ENCODE measurements at places on chromosomes 3 and 15.
A peak's percentile ranks its signal among the peaks of the same experiment; 100 is the strongest.

DNA sequence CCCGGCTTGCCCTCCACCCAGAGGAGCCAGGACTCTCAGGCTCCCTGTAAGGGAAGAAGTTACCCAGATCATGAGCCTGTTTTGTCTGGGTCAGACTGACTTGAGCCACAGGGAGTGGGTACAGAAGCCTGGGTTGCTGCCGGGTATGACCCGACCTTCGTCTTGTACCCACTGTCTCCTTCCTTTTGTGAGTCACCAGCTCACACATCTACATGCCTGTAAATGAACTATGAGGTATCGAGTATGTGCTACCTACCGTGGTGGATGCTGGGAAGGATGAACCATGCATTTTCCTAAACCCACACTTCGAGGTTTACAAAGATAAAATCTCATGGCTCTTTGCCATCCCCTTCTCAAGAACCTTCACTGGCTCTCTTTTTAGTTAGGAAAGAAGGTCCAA is 56.9 kb downstream of the CACNA1D start:
- no peak for DNase-seq

GRCh38 chr15:97995881-97996603 is 35.5 kb downstream of the ARRDC4 start:
- DNase-seq = no peak

- DNase-seq = no peak
Measured at GRCh38 chr3:41418961-41419691, 219.8 kb downstream of the CTNNB1 start.

GRCh38 chr15:60937278-60937677 is 291.8 kb downstream of the RORA start:
- no peak for DNase-seq

GRCh38 chr3:52289338-52289746 is 1.7 kb downstream of the GLYCTK start:
- no peak for DNase-seq

GRCh38 chr3:37985637-37986320 is 4.8 kb upstream of the VILL start:
- DNase-seq = peak; percentile 10

- no peak for DNase-seq
Measured at GRCh38 chr15:71798641-71799040, 11.7 kb upstream of the NR2E3 start.

Measured in CD4-positive, alpha-beta T cell treated with Interleukin-15 for 1 hour (primary cell).